ENCODE measurements at places on chromosomes 6 and 20. TPM values are rescaled to one million over a fixed set of nuclear protein-coding genes. Genes with fewer than 3 reads are reported as not detected.

SLC26A8 gene
- not detected for total RNA-seq

GRCh38 chr6:155344341-155345006 lies 30.2 kb upstream of the TFB1M start:
- no peak for DNase-seq

GRCh38 chr20:25071734-25072133 lies 10.2 kb downstream of the VSX1 start:
- DNase-seq, result no peak

RNF5 gene
- total RNA-seq, result 75.1 TPM

GRCh38 chr20:34235875-34236274 lies 5.3 kb upstream of the ASIP start:
- no peak for DNase-seq

DNA sequence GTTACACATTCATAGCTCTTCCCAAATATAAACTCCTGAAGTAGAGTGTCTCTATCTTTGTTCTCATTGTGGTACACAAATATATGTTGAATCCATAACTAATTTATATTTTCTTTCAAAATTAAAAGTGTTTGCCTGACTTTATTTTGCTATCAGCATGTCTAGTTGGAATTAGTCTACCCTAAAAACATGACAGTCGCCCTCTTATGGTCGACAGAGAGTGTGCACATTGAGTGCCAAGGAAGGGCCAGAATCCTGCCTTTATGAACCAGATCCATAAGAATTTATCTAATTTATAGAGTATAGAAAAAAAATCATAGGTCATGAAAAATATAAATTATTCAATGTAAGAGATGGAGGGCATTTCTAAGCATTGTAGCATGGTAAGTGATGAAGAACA lies 12.3 kb upstream of the DEFB112 start:
- DNase-seq, result no peak

GRCh38 chr20:8535403-8536261 lies 403.6 kb downstream of the PLCB1 start:
- DNase-seq, result no peak

BPIFB3 gene
- total RNA-seq, result not detected

SYS1 gene
- total RNA-seq, result 26.5 TPM

SNAI1 gene
- 6.0 TPM for total RNA-seq

DNA sequence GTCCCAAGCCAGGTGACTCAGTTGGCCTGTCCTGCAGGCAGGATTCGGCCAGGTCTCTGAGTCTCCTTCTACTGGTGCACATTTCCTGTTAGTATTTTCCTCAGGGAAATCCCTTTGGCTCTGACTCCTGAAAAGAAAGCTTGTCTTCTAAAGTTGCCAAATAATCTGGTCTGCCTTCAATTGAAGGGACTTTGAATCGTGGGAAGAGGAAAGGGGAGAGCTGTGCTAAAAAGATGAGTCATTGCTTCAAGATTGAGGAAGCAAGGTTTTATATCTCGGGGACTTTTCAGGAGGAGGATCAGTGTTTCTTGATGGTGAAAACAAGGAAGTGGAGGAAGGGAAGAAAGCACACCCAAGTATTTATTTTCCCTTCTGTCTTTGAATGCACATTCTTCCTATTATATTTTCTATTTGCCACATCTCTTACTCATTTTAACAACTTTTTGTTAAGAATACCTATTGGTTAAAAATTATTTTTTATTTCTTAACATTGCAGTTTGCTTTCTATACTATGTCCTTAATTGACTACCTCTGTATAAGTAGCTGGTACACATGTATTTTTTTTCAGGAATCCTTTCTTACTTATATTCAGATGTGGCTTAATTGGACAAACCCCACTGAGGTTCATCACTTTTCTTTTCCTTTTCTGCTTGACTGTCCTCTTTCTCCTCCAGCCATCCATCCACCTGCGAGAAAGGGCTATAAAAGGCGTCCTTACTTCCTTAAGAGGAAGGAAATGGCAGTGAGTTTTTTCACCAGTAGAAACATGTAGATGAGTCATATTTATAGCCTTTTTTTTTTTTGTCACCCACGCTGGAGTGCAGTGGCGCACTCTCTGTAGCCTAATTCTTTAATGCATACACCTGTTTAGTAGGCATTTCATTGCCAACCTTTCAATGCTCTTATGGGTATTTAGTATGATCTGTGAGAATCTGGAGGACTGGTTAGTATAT lies 15.0 kb upstream of the IFNGR1 start:
- DNase-seq, result peak; percentile 62

DNA sequence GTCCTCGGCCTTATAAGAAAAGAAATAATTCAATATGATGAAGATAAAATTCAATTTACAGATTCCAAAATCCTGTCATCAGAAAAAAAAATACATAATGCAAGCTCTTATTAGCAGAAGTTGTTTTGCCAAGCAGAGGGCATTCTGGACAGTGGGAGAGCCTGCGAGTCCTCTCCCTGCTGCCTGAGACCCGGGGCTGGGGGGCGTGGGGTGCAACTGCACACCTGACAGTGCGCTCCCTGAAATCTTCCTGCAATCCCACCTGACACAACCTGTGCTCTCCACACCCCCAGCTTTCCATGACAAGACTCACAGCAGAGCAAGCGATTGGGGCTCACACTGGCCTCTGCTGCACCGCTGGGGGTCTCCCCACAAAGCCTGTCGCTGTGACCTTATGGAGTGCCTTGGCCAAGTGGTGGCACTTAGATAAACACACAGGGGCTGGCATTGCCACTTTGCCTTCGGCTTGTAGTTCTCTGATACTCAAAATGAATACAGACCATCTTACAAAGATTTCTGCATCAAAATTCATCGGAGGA lies 130.3 kb upstream of the PDE10A start:
- DNase-seq, result no peak

RAMACL gene
- total RNA-seq, result 0.31 TPM

SCGN gene
- 3.2 TPM for total RNA-seq

APOM gene
- 0.48 TPM for total RNA-seq

DNA sequence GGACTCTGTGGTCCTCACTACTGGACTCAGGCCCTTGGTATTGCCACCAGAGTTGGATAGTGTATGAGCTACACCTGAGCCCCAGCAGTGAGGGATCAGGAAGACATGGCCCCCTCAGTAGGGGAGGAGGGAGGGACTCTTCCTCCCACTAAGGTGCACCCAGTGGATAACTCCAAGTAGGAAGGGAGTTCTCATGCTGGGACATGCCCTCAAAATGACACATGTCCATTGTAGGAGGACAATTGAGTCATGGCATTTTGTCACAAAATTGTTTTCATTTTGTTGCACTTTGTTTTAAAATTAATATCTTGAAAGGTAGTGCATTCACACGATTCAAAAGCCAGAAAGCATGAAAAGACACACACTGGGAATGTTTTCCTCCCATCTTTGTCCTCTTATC lies 127.2 kb downstream of the FOXO3 start:
- DNase-seq, result no peak

DNA sequence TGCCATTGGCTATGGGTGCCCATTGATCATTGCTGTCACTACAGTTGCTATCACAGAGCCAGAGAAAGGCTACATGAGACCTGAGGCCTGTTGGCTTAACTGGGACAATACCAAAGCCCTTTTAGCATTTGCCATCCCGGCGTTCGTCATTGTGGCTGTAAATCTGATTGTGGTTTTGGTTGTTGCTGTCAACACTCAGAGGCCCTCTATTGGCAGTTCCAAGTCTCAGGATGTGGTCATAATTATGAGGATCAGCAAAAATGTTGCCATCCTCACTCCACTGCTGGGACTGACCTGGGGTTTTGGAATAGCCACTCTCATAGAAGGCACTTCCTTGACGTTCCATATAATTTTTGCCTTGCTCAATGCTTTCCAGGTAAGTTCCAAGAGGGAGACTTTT lies 16.4 kb downstream of the ADGRF4 start:
- no peak for DNase-seq

DNA sequence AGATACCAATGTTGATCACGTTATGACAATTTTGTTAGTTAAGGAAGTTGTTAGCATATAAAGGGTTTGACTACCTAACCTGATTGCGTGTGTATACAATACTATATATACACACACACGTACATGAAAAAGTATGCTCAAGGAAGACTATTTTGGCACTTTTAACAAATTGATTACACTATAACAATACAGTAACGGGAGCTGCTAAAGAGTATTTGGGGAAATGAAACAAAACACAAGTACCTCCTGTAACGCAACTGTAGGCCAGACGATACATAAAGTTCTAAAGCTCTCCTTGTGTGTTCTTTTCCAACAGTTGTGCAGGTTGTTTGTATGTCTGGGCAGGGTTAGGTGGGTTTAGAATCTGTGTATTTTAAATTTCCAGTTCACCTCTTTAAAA lies 98.7 kb downstream of the PLEKHG1 start:
- no peak for DNase-seq

DNA sequence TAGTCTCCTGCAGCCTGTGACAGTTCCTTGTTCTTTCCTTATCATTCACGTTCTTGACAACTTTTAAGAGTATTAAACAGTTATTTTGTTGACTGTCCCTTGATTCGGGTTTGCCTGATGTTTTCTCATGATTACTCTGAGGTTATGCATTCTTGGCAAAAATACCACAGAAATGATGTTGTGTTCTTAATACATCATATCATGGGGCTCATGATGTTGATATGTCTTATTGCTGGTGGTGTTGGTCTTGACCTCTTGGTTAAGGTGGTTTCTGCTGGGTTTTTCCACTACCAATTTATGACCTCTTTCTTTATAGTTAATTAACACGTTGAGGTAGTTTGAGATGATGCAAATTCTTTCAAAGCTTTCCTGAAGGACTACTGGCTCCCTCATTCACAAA lies 59.1 kb downstream of the ZHX3 start:
- DNase-seq, result no peak

DNA sequence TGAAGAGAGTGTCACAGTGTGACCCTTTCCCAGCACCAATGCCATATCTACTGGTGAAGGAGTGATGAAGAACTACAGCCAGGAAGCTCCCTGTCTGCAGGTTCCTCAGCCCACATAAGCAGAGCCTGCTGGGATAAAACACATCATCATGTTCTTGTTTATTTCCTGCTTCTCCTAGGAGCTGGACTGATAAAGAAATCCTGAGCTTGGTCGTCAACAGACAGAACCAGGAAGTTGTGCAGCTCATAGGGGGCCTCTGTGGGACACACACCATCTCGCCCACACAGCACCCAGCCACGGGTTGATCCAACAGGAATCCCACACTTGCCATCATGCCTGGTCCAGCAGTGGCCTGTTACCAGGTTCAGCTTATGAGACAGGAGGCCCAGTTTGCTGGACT lies 2.8 kb upstream of the CSTL1 start:
- peak; percentile 54 for DNase-seq

- no peak for DNase-seq
These were observed 27.3 kb downstream of the FAM229B start for GRCh38 chr6:112114577-112115223.

DNA sequence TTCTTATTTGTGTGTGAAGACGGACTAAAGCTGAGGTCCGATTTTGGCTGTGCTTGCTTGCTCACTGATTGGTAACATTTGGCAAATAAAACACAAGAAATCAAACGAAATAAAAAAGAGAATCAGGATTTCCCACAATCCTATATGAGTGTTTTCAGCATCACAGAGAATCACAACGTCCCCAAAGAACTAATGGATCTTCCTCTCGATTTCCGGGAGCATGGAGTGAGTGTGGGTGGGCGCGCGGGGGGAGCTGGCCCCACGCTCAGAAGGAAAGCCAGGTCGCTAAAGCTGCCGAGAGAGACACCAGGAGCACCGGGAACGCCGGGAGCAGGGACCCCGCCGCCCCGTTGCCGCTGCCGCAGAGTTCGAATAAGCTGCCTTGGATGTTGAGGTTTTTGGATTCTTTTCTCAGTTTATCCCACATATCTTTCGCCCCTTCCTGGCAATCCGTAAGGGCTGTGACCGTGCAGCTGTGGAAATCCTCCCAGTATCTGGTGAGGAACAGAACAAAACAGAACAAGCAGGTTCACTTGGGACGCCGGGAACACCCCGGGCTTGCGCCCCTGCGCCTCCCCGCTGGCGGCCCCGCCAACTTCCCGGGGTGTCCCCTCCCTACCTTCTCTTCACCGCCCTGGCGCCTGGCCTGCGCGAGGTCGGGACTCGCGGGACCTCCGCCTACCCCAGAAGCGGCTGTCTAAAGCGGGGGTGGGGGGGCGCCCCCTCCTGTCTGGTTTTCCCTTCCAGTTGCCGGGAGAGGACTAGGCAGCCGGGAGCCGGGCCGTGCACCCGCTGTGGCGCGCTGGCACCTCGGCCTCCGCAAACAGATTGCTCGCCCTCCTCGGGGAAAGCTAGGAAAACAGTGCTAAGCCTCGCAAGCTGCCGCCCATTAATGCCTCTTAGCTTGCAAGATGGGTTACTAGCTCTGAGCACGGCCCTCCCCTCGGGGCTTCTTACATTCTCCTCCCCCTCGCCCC lies 7.7 kb downstream of the NRN1 start:
- DNase-seq, result peak; percentile 81

- no peak for DNase-seq
These were observed 193.6 kb downstream of the JARID2 start for GRCh38 chr6:15439410-15440025.

GRCh38 chr6:48403587-48403986 lies 292.6 kb upstream of the PTCHD4 start:
- DNase-seq, result no peak

ESF1 gene
- 14.3 TPM for total RNA-seq

BPI gene
- total RNA-seq, result 0.20 TPM

- DNase-seq, result no peak
These were observed 166.6 kb downstream of the MAFB start for GRCh38 chr20:40522405-40522804.

PTK7 gene
- total RNA-seq, result 8.2 TPM

DNA sequence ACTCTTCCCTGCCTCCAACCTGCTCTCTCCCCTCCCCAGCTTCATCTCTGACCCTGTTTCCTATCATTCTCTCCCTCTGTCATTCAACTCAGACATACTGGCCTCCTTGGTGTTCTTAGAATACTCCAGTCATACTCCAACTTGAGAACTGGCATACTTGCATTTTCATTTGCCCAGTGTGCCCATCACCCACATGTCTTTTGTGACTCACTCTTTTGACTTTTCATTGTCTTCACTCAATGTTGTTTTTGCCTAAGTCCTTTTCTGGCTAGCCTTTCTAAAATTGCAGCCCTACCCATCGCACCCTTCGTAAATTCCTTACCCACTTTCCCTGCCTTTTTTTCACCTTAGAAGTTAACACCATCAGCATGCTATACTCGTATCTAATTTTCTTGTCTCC lies 77.0 kb upstream of the CD2AP start:
- no peak for DNase-seq

- no peak for DNase-seq
These were observed 44.3 kb upstream of the PLCB4 start for GRCh38 chr20:9024606-9025005.

GRCh38 chr20:5913166-5913565 lies 37.2 kb downstream of the TRMT6 start:
- no peak for DNase-seq

All from right cardiac atrium (tissue), 5 donors.